ENCODE measurements at places on chromosomes 2 and 18. TPM values are rescaled to one million over a fixed set of nuclear protein-coding genes. Genes with fewer than 3 reads are reported as not detected.

The L3MBTL4 gene
- total RNA-seq: not detected

The C2orf80 gene
- not detected for total RNA-seq

The GREB1L gene
- not detected for total RNA-seq

The ITGB6 gene
- not detected for total RNA-seq

The GPR55 gene
- 12.5 TPM for total RNA-seq

GRCh38 chr2:40265602-40266001, 186.3 kb downstream of the SLC8A1 start:
- no peaks in the 10 kb centered on the region for H3K4me1 ChIP-seq
- H3K27ac ChIP-seq: no peak overlapping the region
- H3K4me3 ChIP-seq: no peak overlapping the region
- no peaks in the 10 kb centered on the region for H3K36me3 ChIP-seq
- H3K27me3 ChIP-seq: no peaks in the 10 kb centered on the region

DNA sequence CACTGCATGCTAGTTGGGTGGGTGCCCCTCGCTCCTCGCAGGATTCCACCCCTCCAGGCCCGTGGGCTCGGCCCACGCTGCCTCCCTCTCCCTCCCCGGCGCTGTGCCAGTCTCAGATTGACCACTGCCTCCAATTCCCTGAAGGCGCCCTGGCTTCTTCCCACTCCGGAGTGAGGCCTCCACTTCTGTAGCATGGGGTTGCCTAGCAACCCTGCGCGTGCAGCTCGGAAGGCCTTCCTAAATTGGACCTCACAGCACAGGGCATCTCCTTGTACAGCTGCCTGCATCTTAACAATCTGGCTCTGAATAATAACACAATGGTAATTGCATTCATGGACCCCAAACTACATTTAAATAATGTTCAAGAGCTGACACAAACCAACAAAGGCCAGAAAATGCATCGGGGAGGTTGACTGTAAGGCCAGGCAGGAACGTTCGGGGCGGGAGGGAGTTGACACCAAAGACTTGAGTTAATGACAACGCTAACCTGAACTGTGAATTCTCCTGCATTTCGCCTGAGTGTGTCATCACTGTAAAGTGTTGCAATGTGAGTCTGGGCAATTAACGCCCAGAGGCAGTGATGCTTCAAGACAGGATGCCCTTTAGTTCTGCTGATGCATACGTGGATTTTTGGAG, 222.9 kb downstream of the ZBTB7C start:
- no peak overlapping the region for H3K4me3 ChIP-seq
- no peaks in the 10 kb centered on the region for H3K36me3 ChIP-seq
- H3K27ac ChIP-seq: no peak overlapping the region
- H3K4me1 ChIP-seq: no peaks in the 10 kb centered on the region
- H3K27me3 ChIP-seq: peaks cover 10% of the 10 kb centered on the region
- DNase-seq: no peak

DNA sequence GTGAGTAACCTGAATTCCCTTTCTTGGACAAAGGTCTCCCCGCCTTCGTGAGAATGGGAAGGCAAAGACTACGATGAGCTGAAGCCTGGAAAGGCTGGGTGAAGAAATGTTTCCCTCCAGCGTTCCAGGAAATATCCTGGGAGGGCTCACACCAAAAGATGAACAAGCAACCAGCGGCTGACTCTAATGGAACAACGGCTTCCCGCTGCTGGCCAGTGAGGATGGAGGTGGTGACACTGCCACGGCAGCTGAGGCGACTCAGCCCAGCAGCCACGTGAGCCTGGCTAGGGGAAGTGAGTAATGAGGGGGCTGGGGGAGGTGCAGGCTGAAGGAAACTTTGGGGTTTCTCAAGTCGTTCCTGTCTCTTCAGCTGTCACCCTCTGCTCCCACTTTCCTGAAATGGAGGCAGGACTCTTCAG, 105.0 kb upstream of the SMAD7 start:
- DNase-seq: peak; percentile 52
- H3K4me3 ChIP-seq: no peak overlapping the region
- peaks cover 23% of the 10 kb centered on the region for H3K36me3 ChIP-seq
- H3K27me3 ChIP-seq: no peaks in the 10 kb centered on the region
- H3K4me1 ChIP-seq: peaks cover 62% of the 10 kb centered on the region
- peak overlapping the region; percentile 52 for H3K27ac ChIP-seq

GRCh38 chr2:122639176-122639575, 883.7 kb downstream of the TSN start:
- H3K27me3 ChIP-seq: no peaks in the 10 kb centered on the region
- no peak overlapping the region for H3K27ac ChIP-seq
- no peaks in the 10 kb centered on the region for H3K4me1 ChIP-seq
- no peak overlapping the region for H3K4me3 ChIP-seq
- DNase-seq: no peak

DNA sequence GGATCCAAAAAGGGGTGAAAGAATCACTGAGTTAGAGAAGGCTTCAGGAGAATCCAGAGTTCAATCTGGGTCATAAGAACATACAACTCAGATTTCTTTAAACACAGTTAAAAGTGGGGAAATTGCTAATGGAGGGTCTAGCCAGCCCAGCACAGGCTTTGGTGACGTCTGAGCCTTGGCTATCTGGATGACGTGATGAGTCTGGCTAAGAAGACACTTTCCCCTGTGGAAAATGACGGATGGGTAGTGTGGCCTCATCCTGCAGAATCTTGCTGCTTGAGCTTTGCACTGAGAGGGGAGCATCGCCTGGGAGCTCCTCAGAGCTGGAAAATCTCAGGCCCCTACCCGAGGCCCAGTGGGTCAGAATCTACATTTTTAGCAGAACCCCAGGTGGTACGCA, 19.2 kb downstream of the EDAR start:
- H3K36me3 ChIP-seq: no peaks in the 10 kb centered on the region
- no peak overlapping the region for H3K4me3 ChIP-seq

- DNase-seq: no peak
- H3K27ac ChIP-seq: no peak overlapping the region
- no peaks in the 10 kb centered on the region for H3K27me3 ChIP-seq
- H3K36me3 ChIP-seq: no peaks in the 10 kb centered on the region
- no peaks in the 10 kb centered on the region for H3K4me1 ChIP-seq
Measured at GRCh38 chr18:42233908-42234307, 278.9 kb downstream of the PIK3C3 start.

- no peak overlapping the region for H3K4me3 ChIP-seq
- H3K36me3 ChIP-seq: peaks cover 2% of the 10 kb centered on the region
- no peaks in the 10 kb centered on the region for H3K4me1 ChIP-seq
- H3K27ac ChIP-seq: no peak overlapping the region
- no peaks in the 10 kb centered on the region for H3K27me3 ChIP-seq
Measured at GRCh38 chr2:148350199-148350598, 294.4 kb upstream of the EPC2 start.

- H3K36me3 ChIP-seq: peaks cover 22% of the 10 kb centered on the region
- H3K4me1 ChIP-seq: peaks cover 59% of the 10 kb centered on the region
- peak overlapping the region; percentile 82 for H3K27ac ChIP-seq
- peak overlapping the region; percentile 7 for H3K4me3 ChIP-seq
- no peaks in the 10 kb centered on the region for H3K27me3 ChIP-seq
- peak; percentile 69 for DNase-seq
Measured at GRCh38 chr18:13455960-13456481, 237.5 kb downstream of the LDLRAD4 start.

DNA sequence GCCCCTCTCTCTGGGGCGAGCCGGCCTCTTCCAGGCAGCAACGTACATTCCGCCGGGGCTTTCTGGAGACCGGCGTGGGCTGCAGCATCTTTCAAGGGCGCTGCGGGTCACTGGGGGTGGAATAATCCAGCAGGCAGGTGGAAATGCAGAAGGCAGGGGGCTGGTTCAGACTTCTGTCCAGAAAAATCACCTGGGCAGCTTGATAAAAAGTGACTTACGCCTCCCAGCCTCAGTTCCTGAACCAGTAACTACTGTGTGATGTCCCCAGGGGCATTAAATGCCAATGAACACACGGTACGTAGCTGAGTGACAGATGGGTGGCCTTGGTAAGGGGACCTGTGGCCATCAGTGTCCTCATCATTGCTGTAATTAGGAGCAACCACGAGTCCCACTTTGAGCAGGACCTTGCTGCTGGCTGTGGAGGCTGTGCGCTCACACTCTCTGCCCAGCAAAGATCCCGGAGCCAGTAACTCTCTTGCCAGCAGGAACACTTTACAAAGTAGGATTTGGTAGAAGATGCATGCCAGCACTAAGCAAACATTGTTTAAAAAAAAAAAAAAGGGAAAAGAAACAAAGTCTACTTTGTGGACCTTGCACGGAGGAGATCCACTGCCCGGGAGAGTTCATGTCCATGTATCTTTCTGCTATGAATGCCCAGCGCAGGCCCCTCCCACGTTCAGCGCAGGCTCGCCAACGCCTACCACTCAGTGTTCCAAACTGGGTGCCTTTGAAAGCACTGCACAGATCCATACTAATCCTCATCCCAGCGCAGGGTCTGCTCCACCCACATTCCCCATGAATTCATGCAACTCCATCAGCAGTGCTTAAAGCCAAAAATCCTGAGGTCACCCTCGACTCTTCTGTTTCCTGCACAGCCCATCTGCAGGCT, 177.3 kb downstream of the HDAC4 start:
- DNase-seq: no peak
- H3K27ac ChIP-seq: no peak overlapping the region
- no peak overlapping the region for H3K4me3 ChIP-seq
- H3K4me1 ChIP-seq: peaks cover 74% of the 10 kb centered on the region
- H3K36me3 ChIP-seq: peaks cover 11% of the 10 kb centered on the region

GRCh38 chr2:74216642-74217041, 18.2 kb downstream of the MTHFD2 start:
- H3K4me3 ChIP-seq: no peak overlapping the region
- H3K27ac ChIP-seq: no peak overlapping the region
- peaks cover 51% of the 10 kb centered on the region for H3K36me3 ChIP-seq
- no peaks in the 10 kb centered on the region for H3K4me1 ChIP-seq
- DNase-seq: no peak

Measured in activated CD8-positive, alpha-beta T cell treated with anti-CD3 and anti-CD28 coated beads, Interleukin-2, amount 10 ng/mL, durations not matched to agents 7 days and 5 days (primary cell).